ENCODE measurements at places on chromosomes 2 and 18.

DNA sequence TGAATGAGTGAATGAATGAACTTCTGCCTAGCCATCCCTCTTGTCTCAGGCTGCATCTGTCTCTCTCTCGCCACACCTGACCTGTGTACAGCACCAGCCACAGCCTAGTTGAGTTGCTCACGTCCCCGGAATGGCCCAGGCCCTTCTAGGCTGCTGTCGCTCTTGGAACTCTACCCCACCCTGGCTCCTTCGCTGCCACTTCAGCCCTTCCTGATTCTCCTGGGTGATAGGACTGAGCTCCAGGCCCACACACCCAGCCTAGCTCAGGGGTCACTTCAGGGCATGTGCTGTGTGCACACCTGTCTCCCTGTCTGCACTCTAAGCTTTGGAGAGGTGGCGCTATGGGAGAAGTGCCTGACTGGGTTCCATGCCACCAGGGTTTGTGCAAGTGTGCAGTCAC is 236.6 kb downstream of the GLI2 start:
- no peak for DNase-seq

GRCh38 chr18:50170004-50170403 is 24.9 kb downstream of the MYO5B start:
- DNase-seq, result no peak

DNA sequence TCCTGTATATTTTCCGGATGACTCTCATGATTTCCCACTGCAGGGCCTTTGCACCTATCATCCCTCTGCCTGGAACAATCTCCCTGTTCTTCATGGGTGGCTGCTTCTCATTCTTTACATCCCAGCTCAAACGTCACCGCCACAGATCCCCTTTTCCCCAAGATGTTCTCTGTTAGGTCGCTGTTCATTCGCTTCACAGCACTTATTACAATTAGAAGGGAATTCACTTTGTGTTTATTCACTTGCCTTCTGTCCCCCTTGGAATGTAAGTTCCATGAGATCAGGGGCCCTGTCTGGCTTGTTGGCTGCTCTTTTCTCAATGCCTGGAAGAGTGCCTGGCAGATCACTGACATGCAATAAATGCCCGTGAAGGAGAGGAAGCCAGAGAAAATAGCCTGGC is 106.7 kb downstream of the FOXI3 start:
- no peak for DNase-seq

- no peak for DNase-seq
Observed at GRCh38 chr2:216855605-216856004, 4.3 kb downstream of the TNP1 start.

- no peak for DNase-seq
Observed at GRCh38 chr2:200787351-200788120, 24.2 kb upstream of the BZW1 start.

GRCh38 chr18:74292541-74292858 is 737 bp upstream of the CYB5A start:
- no peak for DNase-seq

GRCh38 chr2:150470435-150470834 is 17.0 kb downstream of the RND3 start:
- DNase-seq, result no peak

DNA sequence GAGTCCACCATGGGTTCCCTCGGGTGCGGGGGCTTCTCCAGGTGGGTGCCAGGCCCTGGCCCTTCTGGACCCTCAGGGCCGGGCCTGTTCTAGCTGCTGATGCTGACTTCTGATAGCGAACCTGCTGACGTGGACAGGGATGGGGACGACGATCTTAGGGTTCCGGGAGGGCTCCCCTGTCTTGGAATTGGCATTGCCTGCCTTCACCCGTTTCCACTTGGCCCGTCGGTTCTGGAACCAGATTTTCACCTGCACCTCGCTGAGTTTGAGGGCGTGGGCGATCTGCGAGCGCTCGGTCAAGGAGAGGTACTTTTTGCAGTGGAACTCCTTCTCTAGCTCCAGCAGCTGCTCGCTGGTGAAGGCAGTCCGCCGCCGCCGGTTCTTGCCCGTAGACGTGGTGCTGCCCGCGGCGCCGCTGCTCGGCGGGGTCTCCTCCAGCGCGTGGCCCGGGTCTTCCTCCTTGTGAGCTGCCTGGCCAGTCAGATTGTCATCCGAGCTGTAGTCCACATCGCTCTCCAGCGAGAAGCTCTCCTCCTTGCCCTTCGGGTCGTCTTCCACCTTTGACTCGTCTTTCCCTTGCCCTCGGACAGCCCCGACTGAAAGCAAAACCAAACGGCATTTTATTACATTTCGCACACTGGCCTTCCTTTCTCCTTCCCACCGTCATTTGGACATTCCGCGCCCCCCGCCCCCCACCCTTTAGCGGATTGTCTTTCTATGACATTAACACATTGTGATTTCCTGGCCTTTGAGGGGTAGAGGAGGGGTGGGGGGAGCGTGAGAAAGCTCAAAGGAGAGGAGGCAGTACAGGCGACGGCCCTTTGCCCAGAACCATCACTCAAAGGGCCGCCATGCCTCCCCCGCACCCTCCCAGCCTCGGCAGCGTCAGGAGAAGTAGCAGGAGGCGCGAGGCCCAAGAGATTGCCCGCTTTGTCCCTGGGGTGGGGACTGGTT is 2.1 kb downstream of the GBX2 start:
- DNase-seq, result no peak
